GM20000 (cell line): ENCODE measurements at places on chromosomes 13 and 19.
A peak's percentile ranks its signal among the peaks of the same experiment; 100 is the strongest.

DNA sequence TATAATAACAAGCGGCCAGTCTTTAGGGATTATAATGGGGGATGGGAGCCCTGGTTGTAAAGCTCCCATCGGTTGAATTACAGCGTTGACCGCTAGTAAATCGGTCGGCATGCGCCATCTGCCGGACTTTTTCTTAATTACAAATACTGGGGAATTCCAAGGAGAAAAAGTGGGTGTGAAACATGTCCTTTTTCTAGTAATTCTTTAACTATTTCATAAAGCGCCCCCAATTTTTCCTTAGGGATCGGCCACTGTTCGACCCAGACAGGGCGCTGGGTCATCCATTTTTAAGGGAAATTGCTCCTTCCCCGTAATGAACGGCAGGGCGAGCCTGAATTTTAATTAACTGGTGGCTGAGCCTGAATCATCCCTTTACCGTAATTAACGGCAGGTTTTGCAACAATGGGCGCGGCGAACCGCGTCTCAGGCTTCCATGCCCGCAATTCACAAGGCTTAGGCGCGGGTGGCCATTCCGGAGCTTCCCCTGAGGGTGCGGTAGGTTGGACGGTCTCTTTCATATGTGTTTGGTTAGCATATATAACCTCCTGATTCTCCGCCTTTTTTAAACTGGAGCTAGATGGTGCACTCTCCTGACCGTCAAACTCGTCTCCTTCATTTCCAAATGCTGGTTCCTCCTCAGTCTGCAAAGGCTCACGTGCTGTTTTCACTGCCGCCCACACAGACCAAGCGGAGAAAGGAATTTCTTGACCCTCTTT is 30.2 kb upstream of the EVI5L start:
- peak; percentile 55 for DNase-seq

GRCh38 chr19:2270157-2270422 is 11.9 kb downstream of the PEAK3 start:
- DNase-seq = no peak

GRCh38 chr19:45400192-45400591 is 4.7 kb downstream of the PPP1R13L start:
- DNase-seq = no peak

DNA sequence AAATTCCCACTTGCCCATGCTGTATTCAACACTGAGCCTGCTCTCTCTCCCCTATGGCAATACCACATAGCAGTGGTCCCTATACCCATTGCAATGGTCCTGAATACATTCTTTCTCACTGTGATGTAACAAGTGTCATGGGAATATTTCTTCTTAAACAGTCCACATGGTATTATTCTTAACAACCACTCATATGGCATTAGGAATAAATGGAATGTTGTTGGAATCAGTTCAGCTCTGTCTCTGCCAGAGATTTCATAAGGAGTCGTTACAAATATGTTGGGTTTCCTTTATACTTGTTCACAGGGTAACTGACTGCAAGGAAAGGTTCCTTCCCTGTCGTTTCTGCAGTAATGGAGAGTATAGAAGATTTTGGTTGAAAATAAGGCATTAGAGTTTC is 128.3 kb upstream of the SPATA13 start:
- no peak for DNase-seq

GRCh38 chr19:17406046-17406886 is 836 bp upstream of the BST2 start:
- no peak for DNase-seq

DNA sequence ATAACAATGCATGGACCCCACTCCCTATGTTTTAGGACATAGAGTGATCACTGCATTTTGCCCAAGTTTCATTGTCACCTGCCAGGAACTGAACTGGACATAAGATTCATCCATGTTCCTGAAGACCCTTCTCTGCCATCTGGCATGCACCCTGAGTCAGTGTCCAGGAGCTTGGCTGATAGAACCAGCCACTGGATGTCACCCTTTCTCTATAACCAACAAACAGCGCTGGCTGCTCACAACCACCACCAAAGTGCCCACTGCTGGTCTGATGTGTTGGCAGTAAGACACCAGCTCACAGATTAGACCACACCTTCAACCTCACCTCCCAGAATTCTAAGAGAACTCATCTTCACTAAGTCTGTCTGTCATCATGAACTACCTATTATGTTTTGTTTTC is 333.4 kb downstream of the ITGBL1 start:
- DNase-seq = no peak

DNA sequence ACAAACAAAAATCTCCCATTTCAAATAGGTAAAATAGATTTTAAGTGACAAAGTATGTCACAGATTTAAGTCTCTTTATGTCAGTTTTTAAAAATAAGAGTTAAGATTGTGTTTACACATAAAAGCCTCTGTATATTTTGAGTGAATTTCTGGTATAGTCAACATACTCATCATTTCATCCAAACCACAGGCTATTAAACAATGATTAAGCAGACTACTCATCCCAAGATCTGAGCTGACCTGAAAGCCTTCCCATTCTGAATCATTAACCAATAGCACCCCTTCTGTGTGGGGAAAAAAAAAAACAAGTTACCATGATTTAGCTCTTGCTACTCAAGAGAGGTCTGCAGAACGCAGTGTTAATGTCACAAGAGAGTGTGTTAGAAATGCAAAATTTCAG is 284.4 kb upstream of the NBEA start:
- DNase-seq = no peak

GRCh38 chr13:113877149-113877990 is 13.5 kb upstream of the GAS6 start:
- DNase-seq = no peak

DNA sequence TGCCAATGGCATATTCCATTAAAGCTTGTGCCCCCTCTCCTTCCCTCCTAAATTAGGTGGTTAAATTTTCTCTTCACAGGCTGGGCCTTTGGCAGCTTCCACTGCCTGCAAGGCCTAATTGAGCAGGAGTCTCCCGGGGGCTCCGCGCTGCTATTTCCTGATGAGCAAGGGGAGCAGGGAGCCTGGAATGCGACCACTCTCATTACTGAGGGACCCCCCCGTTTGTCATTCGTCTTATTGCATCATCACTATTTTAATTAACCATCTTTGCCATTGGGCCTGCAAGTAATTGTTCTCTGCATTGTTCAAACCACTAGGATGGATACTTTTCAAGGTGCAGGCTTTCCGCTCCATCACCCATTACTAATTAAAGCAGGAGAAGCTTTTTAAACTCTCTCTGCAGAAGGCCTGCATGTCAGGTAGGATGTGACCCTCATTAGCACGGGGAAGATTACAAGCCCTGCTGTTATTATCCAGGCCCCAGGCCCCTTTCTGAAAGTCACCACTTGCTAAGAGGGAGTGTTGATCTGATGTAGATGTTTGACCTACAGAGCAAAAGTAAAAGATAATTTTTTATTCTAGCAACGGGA is 142.3 kb downstream of the OXGR1 start:
- DNase-seq = no peak

DNA sequence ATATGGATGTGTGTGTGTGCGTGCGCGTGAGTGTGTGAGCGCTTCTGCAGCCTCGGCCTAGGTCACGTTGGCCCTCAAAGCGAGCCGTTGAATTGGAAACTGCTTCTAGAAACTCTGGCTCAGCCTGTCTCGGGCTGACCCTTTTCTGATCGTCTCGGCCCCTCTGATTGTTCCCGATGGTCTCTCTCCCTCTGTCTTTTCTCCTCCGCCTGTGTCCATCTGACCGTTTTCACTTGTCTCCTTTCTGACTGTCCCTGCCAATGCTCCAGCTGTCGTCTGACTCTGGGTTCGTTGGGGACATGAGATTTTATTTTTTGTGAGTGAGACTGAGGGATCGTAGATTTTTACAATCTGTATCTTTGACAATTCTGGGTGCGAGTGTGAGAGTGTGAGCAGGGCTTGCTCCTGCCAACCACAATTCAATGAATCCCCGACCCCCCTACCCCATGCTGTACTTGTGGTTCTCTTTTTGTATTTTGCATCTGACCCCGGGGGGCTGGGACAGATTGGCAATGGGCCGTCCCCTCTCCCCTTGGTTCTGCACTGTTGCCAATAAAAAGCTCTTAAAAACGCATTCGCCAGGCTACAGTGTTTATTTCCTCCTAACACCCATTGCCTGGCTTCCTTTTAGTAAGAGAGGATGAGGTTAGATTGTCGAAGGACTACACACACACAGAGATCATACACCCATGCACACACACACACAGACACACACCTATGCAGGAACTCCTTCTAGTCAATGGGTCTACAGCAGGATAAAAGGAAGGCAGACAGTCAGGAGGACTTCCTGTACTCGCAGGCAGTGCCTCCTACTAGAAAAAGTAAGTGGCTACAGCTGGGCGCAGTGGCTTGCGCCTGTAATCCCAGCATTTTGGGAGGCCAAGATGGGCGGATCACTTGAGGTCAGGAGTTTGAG is 7.1 kb downstream of the FOSB start:
- no peak for DNase-seq

GRCh38 chr13:73633817-73634460 is 500.3 kb downstream of the KLF12 start:
- DNase-seq = no peak

- DNase-seq = no peak
These were observed 43.2 kb downstream of the N4BP2L1 start for GRCh38 chr13:32384702-32385101.

DNA sequence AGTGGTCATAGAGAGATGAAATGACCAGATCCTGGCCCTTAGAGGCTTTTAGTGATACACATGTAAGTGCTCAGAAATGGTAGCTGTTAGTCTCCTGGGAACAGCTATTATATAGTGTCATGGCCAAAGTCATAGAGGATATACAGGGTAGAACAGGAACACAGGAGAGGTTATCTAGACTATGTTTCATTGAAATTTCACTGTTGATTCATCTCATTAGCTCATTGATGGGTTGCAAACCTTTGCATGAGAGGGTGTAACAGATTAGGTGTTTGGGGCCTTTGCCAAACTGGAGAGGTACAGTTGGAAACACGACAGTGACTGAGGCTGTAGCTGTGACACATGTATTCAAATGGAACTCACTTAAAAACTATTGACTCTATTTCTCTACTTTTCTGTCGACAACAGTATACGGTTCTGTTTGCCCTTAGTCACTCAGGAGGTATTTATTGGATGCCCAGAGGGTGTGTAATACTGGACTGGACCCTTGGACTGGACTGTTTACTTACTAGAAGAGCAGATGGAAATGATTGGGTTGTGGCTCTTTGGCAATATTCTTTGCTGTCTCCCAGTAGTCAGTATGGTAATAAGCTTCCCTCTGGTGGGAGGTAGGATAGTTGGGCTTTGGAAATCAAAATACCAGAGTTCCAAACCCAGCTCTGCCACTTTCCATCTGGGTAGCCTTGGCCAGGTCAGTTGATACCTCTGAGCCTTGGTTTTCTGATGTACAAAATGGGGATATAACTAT is 29.8 kb downstream of the ARHGAP35 start:
- no peak for DNase-seq

DNA sequence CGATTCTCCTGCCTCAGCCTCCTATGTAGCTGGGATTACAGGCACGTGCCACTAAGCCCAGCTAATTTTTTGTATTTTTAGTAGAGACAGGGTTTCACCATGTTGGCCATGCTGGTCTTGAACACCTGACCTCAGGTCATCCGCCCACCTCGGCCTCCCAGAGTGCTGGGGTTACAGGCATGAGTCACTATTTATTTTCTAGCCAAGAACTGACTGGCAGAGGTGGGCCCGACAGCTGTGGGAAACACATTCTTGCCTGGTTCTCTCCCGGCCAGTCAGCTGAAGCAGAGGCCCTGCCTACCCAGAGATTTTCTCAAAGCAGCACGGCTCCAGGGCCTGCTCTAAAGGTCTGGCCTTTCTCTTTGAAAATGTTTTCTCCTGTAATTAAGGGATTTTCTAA is 108.0 kb downstream of the KCTD15 start:
- DNase-seq = no peak

DNA sequence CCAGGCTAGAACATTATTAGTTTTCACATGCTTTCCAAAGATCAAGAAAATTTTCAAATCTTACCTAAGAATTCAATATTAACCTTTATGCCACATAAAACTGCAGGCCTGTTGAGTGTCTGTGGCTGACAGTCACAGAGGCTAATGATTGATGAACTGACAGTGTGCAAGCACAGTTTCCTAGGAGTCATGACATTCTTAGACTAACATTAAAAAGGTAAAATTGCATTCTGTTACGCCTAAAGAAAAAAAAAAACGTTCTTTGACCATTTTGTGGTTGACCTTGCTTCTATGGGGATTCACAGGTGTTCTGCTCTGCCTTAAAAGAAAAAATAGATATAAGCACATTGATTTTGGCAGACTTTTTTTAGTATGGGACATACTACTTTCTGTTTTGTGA is 1776.2 kb downstream of the PCDH9 start:
- no peak for DNase-seq

- DNase-seq = no peak
These were observed 2.8 kb upstream of the IFNL2 start for GRCh38 chr19:39265321-39265916.

DNA sequence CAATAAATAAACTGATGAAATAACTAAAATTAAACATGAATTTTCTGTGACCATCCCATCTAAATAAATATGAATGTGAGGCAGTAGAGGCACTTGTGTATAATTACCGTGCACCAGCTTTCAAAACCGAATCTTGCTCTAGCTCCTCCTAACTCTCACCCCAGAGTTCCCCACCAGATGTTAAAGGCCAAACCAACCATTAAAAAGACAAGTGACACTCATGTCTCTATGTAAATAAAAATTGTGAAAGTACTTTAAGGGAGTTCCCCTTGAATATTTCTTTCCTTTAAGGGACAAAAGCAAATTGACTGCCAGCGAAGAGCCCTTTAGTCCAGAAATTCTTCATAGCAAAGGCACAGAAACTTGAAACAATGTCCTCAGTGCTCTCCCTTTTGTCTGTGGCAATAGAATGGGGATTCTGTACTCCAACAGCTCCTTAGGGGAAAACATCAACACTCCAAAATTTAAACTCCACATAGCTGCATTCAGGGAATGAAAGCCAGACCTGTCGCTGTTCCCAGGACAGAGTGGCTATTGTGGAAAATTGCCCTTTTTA is 101.7 kb upstream of the SOX21 start:
- peak; percentile 18 for DNase-seq

DNA sequence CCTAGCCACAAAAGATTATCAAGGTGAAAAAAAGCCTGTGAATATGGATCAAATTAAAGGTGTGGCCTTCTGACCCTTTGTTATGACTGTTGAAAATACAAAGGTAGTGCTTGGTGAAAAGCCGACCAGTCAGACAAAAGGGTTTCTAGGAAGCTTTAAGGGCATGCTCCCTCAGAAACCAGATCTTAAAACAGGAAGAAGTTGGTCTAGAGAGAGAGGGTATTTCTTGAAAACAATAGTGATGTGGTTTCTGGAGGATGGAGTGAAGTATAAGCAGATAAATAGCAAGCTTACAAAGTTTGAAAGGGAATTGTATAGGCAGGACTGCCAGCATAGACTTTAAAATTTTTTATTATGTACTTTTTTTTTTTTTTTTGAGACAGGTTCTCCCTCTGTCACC is 5.0 kb upstream of the EID2 start:
- no peak for DNase-seq

GRCh38 chr19:11482384-11483050 is 1.7 kb upstream of the ELAVL3 start:
- DNase-seq = peak; percentile 98

DNA sequence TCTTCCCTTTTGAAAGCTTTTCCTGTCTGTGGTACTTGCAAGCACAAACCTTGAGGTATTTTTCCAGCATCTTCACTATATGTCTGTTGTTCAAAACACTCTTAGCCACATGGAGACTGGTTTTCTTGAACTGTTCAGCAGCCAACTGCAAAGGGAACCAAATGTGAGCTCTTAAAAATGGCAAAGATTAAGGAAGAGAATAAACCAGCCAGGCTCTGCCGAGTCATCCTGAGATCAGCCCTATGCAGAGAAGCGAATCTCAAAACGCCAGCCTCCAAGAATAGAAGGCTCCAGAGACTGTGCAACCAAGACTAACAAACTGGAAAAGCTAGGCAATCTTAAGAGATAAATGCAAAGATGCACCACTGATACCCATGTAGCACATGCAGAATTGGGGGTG is 20.7 kb downstream of the AKAP8 start:
- no peak for DNase-seq
